ENCODE measurements at places on chromosomes 2 and 18.

DNA sequence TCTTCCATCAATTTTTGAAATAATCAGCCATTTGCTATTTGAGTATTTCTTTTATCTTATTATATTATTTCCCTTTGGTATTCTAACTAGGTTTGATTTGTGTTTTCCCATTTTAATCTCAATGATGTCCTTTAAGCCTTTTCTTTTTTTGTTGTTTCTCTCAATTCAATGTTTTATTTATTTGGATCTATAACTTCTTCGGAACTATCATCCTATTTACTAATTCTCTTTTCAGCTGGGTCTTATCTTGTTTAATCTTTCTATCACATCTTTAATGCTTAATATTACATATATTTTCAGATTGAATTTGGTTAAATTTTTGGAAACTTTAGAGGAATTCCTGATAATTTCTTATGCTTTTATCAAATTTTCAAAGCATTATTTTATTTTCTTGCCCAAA is 448.3 kb downstream of the SOX11 start:
- no peak for DNase-seq

DNA sequence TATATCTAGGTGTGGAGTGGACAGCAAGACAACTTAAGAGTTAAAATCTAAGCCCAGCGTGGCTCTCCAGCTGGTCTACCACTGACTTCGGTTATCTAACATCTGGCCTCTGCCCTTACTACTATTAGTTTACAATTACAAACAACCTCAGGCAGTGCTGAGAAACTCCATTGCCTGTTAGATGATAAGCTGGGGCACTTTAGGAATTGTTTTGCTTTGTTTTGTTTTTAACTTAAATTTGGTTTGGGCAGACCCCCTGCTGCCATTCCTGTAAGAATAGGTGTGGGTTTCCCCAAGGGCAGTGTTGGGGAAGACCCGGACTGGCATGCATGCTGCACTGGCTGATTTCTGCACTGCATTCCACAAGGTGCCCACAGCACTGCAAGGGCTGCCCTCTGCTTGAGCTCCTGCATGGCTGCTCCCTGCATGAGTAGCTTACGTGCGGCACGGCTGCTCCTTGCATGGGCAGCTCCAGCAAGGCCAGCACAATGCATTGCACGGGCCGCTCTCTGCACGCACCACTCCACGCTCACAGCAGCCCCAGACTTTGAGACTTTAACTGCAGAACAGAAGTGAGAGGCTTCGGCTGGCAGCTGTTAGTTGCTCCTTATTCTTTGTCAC is 74.2 kb upstream of the SERTAD2 start:
- DNase-seq: no peak

DNA sequence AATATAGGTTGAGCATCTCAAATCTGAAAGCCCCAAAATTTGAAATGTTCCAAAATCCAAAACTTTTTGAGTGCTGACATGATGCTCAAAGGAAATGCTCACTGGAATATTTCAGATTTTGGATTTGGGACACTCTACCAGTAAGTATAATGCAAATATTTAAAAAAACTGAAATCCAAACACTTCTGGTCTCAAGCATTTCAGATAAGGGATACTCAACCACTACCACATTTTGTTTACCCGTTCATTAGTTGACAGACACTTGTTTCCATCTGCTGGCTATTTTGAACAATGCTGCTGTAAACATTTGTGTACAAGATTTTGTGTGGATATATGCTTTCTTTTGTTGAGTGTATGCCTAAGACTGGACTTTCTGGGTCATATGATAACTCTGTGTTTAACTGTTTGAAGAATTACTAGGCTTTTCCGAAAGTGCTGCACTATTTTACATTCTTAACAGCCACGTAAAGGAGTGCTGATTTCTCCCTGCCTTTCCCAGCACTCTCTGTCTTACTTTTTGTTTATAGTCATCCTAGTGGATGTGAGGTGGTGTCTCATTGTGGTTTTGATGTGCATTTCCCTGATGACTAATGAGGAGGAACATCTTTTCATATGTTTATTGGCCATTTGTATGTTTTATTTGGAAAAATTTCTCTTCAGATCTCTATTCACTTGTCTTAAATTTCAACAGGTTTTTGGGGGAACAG is 19.5 kb upstream of the DCDC2C start:
- DNase-seq: no peak

GRCh38 chr2:223587301-223587700 is 14.9 kb downstream of the SCG2 start:
- DNase-seq: no peak

DNA sequence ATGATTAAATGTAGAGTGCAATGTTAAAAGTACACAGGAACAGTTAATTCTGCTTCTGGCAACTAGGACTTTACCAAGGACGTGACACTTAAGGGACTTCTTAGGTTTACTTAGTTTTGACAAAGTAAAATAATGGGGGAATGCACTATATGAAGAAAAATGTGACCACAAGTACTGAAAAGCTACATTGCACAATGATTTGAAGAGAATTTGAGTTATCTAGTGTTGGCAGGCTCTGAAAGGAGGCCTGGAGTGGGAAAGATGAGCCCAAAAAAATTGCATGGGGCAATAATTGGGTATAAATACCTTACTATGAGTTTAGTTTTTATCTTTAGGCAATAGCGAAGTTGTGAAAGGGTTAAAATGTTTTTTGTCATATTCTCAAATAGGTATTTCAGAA is 173.7 kb downstream of the DOK6 start:
- no peak for DNase-seq

DNA sequence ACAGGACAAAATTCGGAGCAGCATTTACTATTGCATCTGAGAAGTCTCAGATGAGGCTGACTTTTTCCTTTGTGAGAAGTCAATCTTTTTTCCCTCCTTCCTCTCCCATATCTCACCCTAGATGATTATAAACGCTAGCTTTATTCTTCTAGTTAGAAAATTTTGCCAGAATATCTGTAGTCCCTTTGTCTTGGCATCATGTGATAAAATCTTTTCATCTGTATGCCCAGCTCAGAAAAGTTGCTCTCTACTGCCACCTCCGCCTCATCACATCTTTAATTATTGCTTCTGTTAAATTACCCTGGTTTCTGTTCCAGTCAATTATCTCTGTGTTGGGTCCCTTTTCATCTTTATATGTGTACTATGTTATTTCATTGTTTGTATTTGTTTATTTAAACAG is 210.8 kb upstream of the SLC35G4 start:
- no peak for DNase-seq

GRCh38 chr2:232321156-232321816 is 57.3 kb upstream of the ALPP start:
- no peak for DNase-seq

GRCh38 chr2:199503148-199503547 is 45.4 kb upstream of the SATB2 start:
- DNase-seq: no peak

DNA sequence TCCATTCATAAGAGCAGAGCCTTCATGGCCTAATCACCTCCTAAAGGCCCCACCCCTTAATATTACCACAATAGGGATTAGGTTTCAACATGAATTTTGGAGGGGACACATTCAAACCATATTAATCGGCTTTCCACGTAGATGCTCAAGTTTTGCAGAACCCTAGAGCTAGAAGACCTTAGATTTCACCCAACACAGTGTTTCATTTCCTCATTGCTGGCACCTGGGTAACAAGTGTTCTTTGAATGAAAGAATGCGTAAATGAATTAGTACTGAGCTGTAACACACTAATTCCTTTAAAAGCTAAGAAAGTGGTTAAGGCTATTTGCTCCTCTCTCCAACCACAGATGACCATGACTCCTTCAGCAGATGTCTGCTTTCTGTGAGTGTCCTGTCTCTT is 252.5 kb downstream of the SMAD2 start:
- DNase-seq: no peak

DNA sequence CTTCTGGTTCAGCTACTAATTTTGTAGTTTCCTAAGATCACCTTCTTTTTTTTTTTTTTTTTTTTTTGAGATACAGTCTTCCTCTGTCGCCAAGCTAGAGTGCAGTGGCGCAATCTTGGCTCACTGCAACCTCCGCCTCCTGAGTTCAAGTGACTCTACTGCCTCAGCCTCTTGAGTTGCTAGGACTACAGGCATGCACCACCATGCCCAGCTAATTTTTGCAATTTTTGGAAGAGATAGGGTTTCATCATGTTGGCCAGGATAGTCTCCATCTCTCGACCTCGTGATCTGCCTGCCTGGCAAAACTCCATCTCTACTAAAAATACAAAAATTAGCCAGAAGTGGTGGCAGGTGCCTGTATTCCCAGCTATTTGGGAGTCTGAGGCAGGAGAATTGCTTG is 301.5 kb upstream of the TFPI start:
- no peak for DNase-seq

GRCh38 chr2:171963198-171963597 is 36.6 kb upstream of the METAP1D start:
- DNase-seq: no peak

DNA sequence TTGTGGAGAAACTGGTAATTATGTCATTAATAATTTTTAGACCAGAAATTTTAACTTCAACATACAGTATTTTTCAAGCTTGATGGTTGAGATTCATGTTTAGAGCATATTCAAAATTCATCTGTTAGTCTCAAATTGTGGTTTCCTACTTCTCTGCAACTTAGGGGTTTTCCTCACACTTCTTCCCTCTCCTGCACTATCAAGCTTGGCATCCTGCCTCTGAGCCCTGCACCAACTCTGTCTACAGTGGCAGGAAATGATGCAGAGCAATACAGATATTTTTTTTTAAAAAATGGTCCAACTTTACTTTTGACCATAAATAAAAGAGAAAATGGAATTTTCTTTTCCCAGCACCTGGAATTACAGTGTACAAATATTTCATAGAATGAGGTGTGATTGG is 247.3 kb downstream of the NUP35 start:
- no peak for DNase-seq

DNA sequence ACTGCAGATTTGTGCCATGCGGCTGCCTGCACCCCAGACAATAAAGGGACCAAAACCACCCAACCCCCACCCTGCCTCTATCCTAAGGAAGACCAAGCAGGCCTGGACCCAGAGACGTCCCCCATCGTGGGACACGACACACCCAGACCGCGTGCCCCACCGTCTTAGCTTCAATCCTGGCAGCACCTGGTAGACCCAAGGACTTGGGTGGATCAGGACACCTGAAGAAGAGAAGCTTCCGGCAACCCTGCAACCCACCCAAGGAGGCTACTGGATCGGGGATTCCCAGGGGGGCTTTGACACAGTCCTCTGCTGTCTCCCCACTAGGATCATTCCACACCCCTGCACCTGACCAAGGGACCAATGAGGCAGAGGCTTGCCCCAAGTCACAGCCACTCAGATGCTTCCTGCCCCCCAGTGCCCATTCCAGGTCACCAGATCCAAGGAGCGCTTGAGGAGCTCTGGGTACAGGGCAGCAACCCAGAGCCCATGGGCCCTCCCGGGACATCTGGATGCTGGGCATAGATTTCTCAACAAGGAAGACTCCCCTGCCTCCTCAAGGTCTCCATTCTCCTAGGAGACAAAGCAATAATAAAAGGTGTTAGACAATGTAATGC is 3.6 kb downstream of the ALPI start:
- no peak for DNase-seq

- DNase-seq: no peak
Measured at GRCh38 chr2:218780046-218780445, 1.9 kb upstream of the CYP27A1 start.

DNA sequence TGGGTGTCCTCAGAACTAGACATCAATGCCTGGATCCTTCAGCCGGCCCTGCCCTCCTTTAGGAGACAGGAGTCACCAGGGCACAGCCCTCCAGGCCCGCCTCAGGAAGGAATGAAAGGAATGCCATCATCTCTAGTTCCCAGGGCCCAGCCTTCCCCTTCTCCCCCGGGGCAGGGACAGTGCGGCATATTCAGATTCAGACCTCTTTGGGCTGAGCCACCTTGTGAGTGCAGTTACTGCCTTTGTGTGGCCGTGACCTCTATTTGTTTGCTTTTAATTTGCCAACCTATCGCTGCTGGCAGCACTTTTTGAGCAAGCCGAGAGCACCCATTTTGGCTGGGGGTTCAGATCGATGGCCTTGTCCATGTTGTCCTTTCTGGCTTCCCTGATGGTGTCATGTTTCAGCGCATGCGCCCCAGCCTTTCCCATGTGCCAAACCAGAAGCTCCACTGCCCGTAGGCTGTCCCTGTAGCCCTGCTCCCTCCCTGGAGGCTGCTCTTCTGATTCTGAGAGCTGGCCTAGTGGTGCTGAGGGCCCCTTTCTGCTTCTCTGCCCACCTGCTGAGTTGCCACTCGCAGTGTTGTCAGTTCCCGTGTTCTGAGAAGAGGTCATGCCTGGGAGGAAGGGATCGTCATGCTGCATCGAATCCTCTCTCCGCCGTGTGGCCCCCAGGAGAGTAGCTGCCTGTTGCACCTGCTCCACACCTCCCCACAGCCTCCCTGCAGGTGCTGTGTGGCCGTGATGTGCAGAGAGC is 10.9 kb downstream of the ANKRD23 start:
- DNase-seq: no peak

- no peak for DNase-seq
Measured at GRCh38 chr2:239482778-239483712, 82.2 kb upstream of the HDAC4 start.

GRCh38 chr2:49935449-49935848 is 781.1 kb upstream of the FSHR start:
- DNase-seq: no peak

DNA sequence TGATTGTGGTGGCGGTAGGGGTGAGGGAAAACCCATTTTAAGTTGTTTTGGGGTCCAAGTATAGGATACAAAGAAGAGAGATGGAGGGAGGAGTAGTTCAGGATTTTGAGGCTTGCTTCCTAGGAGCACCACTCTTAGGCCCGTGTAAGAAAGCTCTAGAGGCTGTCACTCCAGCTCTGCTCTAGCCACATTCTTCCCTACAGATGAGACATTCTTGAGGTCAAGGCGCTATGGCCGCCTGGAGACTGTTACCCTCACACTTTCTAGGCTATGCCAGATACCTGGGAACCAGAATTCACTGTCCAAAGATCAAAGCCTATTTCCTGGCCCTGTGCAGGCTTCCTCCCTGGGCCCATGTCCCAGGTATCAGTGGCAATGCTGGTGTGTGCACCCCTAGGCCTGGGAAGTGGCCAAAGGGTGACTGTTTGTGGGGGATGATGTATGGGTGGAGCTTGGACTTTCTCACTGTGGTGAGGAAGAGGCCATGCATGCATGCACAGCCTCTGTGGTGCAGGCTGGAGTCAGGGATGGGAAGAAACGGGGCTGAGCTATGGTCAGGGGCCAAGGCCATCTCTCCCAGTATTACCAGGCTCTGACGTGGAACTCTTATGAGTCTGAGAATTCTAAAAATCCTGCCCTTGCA is 7.0 kb upstream of the TTL start:
- no peak for DNase-seq

DNA sequence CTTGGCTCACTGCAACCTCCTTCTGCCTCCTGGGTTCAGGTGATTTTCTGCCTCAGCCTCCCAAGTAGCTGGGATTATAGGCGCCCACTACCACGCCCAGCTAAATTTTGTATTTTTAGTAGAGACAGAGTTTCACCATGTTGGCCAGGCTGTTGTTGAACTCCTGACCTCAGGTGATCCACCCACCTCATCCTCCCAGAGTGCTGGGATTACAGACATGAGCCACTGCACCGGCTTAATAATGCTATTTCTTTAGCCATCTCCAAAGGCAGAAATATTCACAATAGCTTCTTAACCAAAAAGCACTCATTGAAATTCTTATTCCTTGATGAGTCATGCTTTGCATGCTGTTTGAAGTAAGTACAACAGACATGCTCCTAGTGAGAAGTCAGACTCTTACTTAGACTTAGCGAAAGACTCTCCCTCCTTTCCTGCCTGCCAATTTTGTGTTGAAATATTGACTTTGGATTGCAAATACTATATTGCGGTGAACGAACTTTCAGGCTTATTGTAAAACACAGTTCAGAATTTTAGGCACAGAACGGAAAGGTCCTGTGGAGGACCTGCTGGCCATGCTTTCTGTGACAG is 4.4 kb downstream of the ACTR3 start:
- no peak for DNase-seq

All from stimulated activated CD8-positive, alpha-beta memory T cell treated with anti-CD3 and anti-CD28 coated beads, Interleukin-7, amount 100 ng/mL, for 1 hour (primary cell).